ENCODE measurements at places on chromosomes 7 and 10.
A peak's percentile ranks its signal among the peaks of the same experiment; 100 is the strongest.

- DNase-seq = no peak
Observed at GRCh38 chr7:155228894-155229293, 68.8 kb upstream of the INSIG1 start.

DNA sequence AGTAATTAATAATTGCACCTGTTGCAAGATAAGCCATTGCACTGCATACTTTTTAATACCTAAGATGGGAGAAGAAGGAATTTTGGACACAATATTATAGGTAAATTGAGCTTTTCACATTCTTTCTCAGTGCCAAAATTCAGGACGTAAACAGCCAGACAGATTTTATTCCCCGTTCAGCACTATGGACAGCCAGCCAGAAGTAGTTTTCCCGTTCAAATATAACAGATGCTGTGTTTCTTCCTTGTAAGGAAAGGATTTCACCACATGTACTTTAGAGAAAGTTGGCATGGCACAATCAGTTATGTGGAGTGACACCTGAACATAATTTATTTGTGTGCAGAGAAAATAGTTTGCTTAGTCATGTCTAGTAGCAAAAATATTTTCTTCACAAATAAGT is 34.8 kb downstream of the SEMA3E start:
- DNase-seq = no peak

- no peak for DNase-seq
Observed at GRCh38 chr7:155844019-155844453, 31.8 kb upstream of the SHH start.

GRCh38 chr7:131108212-131108940 is 219.3 kb upstream of the MKLN1 start:
- no peak for DNase-seq

DNA sequence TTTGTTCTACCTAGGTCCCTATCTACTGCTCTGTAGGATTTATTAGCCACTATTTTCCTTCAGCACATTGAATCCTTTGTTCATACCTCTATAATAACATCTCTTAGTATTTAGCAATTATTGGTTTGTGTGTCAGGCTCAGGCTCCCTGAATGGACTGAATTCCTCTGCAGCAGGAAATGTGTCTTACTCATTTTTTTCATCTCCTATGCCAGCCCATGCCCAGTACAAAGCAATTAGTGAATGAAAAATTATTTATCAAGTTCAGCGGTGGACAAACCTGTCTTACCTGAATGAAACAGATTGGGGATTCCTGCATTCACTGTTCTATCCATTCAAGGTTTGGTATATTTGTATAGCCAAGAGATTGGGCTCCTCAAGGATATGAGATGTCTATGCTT is 53.7 kb downstream of the C1GALT1 start:
- no peak for DNase-seq

DNA sequence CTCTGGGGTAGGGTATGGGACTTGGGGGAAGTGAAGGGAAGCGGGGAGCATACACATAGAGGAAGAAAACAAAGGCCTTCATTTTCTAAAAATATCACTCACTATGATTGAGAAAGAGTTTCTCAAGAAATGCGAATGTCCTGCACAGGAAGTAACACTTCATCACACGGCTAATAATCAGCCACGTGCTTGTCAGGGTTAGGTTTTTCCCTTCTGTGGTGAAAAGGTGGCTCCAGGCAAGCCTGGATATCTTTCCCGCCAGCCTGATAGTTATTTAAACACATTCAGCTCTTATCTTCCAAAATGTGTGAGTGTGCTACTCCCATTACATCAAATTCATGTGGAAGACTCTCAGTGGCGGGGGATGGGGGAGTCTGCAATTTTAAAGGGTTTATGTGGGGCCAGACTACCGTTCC is 166.4 kb upstream of the ADO start:
- no peak for DNase-seq

DNA sequence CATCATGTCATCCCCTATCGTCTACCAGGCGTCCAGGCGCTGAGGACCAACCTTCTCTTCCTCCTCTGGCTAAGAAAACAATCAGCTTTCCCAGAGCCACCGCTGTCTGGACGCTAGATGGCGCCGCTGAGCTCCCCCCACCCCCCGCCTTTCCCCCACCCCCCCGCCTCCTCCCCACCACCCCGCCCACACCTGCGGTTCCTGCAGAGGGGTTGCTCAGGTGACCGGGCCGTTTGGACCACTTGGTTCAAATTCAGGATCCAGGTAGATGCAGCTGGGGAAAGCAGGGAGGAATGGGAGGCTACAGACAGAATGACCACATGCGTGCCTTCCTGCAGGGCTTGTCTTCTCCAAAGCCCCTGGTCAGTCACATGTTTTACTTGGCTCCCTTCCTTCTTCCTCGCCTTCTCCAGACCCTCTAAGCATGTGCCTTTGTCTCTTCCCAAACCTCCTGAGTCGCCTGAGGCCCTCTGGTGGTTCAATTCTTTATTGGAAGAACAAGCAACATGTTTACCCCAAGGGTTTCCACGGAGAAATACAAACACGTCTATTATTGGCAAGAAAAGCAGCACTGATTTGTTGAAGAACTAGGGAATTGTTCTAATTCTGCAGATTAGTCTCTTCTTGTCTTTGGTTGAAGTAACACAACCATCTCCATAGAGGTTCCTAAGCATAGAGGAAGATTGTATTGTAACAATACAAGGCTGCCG is 24.7 kb downstream of the AOC1 start:
- peak; percentile 87 for DNase-seq

- no peak for DNase-seq
Observed at GRCh38 chr7:3230908-3231307, 70.1 kb upstream of the SDK1 start.

GRCh38 chr10:77926566-77927401 is at the start of gene DLG5:
TSS of gene DLG5 (minus strand) at chr10:77926755. CDS start at chr10:77926520, 235 bp downstream.
- no peak for DNase-seq

GRCh38 chr7:144725070-144725469 is 110.8 kb downstream of the TPK1 start:
- no peak for DNase-seq

DNA sequence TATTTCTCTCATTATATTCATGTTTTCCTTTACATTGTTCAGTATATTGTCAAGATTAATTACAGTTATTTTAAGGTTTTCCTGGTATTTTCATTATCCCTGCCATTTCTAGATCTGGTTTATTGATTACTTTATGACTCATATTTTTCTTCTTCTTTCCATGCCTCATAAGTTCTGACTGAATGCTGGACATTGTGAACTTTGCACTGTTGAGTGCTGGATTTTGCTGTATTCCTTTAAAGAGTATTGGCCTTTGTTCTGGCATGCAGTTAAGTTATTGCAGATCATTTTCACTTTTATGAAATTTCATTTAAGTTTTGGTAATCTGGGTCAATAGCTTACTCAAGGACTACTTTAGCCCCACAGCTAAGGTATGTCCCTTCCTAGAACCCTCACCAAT is 73.1 kb downstream of the KLF6 start:
- no peak for DNase-seq

GRCh38 chr7:148204639-148205304 is 385.8 kb upstream of the C7orf33 start:
- DNase-seq = peak; percentile 76

DNA sequence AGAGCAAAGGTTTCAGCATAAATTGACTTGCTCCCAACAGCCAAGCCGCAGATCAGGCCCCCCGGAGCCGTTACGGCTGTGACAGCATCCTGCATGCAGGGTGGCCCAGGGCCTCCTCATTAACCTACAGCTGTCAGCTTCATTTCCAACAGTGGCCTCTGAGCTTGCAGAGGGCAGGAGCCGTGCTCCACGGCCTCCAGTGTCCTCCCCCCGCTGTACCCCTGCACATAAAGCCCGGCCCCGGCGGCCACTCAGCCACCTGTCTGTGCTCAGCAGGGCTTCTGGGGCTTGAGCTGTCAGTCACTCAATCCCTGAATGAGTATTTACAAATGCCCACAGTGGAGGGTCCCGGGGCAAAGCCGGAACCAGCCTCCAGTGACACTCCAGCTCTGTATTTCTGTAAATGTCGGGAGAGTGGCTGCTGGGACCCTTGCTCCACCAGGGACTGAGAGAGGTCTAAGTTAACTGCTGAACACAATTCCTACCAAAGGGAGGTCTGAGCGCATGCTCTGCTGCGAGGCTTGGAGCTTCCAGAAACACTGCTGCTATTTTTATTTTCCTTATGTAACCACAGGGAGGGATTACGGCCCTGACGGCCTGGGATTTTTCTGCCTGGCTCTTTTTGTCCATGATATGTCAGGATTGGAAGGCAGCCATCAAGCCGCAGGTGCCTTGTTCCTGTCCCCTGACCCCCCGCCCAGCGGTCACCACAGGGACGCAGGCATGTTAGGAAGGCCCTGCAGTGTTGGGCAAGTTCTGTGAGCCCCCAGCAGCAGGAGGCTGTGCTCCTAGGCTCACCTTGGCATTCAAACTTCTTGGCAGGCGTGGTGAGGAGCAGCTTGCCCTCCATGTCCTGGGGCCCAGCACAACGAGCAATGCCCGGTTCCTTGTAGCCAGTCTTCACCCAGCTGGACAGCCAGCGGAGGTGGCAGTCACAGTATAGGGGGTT is 165.0 kb downstream of the SLIT1 start:
- no peak for DNase-seq
